ENCODE measurements at places on chromosomes 12 and 14. TPM values are rescaled to one million over a fixed set of nuclear protein-coding genes. Genes with fewer than 3 reads are reported as not detected.

B4GALNT1 gene
- 1.9 TPM for total RNA-seq

TEX52 gene
- not detected for total RNA-seq

NKX2-1 gene
- not detected for total RNA-seq

NPFF gene
- total RNA-seq: not detected

SYNE3 gene
- 7.3 TPM for total RNA-seq

NXPH4 gene
- total RNA-seq: 2.6 TPM

PAH gene
- total RNA-seq: not detected

TPPP2 gene
- total RNA-seq: 0.95 TPM

TCL1B gene
- total RNA-seq: not detected

WNT1 gene
- not detected for total RNA-seq

KRT76 gene
- not detected for total RNA-seq

TAS2R9 gene
- total RNA-seq: not detected

PA2G4 gene
- 66.9 TPM for total RNA-seq

NANOG gene
- not detected for total RNA-seq

TAS2R13 gene
- 0.44 TPM for total RNA-seq

PRH2 gene
- not detected for total RNA-seq

M6PR gene
- 106 TPM for total RNA-seq

CLEC7A gene
- total RNA-seq: 1.6 TPM

MYO1A gene
- 0.45 TPM for total RNA-seq

CIDEB gene
- total RNA-seq: 2.7 TPM

RDH11 gene
- 16.9 TPM for total RNA-seq

SMAGP gene
- total RNA-seq: 5.5 TPM

DENR gene
- 13.4 TPM for total RNA-seq

DYNLL1 gene
- 148 TPM for total RNA-seq

SRRM4 gene
- total RNA-seq: 0.21 TPM

RIMBP2 gene
- not detected for total RNA-seq

Measured in heart left ventricle (tissue), 16 donors.